Epithelial cell of esophagus (primary cell): ENCODE measurements at places on chromosomes 11 and 22.

GRCh38 chr11:2942447-2942846, 13.2 kb upstream of the PHLDA2 start:
- no peak for DNase-seq

DNA sequence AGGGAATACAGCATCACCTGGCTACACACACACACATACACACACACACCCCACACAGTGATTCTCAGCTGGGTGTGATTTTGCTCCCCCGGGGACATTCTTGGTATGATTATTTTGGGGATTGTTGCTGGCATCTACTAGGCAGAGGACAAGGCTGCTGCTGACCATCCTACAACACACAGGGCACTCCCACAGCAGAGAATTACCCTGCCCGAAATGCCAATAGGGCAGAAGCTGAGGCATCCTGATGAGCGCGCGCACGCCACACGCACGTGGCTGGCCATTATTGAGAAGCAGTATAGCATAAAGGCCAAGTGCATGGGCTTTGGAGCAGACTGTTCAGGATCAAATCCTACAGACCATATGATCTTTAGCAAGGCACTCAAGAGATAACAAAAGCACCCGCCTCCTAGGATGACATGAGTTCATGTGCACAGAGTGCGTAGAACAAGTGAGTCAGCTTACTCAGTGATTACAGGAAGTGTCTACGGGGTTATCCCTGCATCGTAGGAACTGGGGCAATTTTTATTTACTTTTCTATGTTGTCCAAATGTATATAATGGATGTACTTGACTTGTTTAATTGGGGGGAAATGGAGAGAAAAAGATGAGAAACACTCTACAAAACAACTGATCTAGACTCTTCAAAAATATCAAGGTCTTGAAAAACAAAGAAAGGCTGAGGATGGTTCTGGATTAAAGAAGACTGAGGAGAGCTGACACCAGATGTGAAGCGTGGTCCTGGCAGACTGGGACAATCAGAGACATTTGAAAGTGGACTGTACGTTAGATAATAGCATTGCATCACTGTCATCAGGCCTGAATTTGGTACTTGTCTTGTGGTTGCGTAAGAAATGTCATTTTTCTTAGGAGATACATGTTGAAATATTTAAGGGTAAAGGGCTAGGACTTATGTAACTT, 7.2 kb upstream of the EHD1 start:
- peak; percentile 80 for DNase-seq

GRCh38 chr22:20588092-20588842, 80.9 kb downstream of the MED15 start:
- no peak for DNase-seq

GRCh38 chr22:49208004-49208402, 619.7 kb downstream of the BRD1 start:
- DNase-seq, result no peak

DNA sequence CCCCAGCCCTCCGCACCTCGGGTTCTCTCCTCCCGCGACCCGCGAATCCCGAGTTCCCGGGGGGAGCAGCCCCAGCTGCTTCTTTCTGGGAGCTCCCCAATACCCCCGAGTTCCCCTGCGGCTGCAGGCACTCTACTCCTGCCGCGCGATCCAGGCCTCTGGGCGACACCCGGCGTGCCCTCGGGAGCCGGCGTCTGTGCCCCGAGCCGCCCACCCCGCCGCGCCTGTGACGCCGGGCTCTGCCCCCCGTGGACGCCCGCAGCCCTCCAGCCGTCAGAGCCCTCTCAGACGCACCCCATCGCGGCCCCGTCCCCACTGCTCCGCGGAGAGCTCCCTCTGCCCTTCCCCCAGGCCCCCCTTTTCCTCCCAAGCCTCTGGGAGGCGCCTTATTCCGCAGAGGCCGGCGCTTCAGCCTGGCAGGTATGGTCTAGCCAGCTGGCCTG, 422 bp downstream of the GLB1L2 start:
- DNase-seq, result peak; percentile 5

GRCh38 chr11:95923439-95923727, 524 bp downstream of the MTMR2 start:
- DNase-seq, result no peak

- no peak for DNase-seq
These were observed 4.2 kb downstream of the APOBEC3H start for GRCh38 chr22:39101226-39101625.

- peak; percentile 99 for DNase-seq
These were observed at the start of gene SELENOM for GRCh38 chr22:31107178-31107893. Gene SELENOM (minus strand): TSS chr22:31107568. CDS start chr22:31107505, 63 bp downstream.

GRCh38 chr11:105458071-105458470, 151.8 kb upstream of the GRIA4 start:
- no peak for DNase-seq

DNA sequence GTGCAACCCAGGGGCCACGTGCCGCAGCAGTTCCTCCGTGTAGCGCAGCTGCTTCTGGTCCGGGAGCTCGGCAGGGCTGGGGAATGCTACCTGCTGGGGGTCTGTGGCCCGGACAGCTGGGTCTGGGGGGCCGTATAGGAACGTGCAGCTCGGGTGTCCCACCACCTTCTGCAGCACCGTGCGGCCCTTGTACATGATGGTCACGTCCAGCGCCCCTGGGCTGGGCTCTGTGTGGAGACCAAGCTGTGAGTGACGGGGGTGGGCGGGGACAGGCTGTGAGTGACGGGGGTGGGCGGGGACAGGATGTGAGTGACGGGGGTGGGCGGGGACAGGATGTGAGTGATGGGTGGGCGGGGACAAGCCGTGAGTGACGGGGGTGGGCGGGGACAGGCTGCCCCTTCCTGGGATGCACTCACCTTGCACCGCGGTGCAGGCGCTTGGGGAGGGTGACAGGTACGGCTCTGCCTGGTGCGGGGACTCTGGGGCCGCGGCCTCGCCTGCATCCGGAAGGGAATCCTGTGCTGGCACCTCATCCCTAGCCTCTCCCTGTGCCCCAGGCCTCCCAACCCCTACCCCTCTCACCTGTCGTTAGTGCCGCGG, 2.3 kb downstream of the IRF7 start:
- DNase-seq, result peak; percentile 86

GRCh38 chr22:29328566-29329500, 13.3 kb upstream of the RASL10A start:
- no peak for DNase-seq

GRCh38 chr11:1149545-1149944, 8.2 kb upstream of the MUC5AC start:
- DNase-seq, result no peak

DNA sequence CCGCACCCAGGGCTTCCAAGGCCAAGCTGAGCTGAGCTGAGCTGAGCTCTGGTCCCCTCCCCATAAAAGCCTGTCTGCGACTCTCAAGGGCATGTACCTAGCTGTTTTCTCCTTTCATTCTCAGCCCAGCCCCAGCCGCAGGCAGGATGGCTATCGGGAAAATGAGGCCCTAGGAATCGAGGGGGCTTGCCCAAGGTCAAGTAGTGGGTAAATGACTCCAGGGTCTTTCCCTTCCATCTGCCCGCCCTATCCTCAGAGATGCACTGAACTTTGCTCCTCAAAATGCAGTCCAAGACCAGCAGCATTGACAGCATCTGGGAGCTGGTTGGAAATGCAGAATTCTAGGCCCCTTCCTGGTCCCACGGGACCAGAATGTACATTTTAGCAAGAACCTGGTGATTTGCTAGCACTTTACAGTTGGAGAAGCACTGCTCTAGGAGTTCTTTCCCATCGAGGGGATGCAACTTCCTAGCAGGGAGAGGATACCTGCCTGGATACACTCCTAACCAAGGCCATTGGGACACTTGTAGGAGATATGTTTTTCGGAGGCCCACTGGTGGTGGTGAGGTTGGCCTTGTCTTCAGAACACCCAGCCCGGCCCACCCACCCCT, 43.2 kb upstream of the ACCSL start:
- no peak for DNase-seq

- peak; percentile 62 for DNase-seq
These were observed 1.2 kb downstream of the PRG3 start for GRCh38 chr11:57379732-57380131.

- DNase-seq, result peak; percentile 88
These were observed 15.2 kb downstream of the BCL9L start for GRCh38 chr11:118910309-118911112.

- peak; percentile 65 for DNase-seq
These were observed 2.2 kb upstream of the RPS19BP1 start for GRCh38 chr22:39534591-39535356.

DNA sequence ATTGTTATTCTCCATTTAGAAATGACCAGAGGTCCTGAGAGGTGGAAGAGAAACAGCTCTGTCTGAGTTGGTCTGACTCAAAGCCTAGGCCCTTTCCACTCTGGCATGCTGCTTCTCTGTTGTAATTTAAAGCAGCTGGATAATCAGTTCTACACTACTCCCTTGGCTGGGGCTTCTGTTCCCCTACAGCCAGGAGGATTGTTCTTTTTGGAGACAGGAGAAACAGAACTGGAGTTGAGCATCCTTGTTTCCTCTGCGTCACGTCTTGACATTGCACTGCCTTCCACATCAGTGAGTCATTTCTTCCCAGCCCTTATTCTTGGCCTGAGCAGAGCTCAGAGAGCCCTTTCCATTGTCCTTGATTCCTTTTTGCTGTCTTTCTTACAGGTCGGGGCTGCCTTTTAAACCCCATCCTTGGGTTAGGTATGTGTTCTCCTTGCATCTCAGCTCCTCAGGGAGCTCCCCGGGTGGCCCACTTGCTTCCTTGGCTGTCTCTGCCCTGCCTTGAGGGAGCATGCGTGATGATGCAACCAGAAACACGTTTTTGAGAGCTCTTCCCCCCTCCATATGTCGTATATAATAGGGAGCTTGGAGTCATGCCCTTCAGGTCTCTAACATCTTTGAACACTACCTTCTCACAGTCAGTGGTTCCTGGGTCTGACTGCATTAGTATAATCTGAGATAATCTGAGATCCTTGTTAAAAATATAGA, 35.7 kb downstream of the CYB5R2 start:
- peak; percentile 76 for DNase-seq

DNA sequence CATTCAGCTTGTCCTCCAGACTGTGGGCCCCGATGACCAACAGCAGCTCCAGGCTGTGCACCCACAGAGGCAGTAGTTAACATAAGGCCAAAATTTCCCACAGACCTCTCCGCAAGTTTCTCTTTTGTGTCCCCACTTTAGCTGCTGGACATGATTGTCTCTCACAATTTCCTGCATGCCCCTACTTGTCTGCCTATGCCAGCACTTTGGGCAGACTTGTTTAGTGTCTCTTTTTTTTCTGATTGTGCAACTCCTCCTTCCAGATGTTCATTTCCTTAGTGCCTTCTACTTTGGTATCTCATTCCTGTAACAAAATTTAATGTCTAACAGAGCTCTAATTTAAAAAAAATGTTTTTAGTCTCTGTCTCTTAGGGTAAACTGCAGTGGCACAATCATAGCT, 23.8 kb upstream of the SCN3B start:
- peak; percentile 86 for DNase-seq

DNA sequence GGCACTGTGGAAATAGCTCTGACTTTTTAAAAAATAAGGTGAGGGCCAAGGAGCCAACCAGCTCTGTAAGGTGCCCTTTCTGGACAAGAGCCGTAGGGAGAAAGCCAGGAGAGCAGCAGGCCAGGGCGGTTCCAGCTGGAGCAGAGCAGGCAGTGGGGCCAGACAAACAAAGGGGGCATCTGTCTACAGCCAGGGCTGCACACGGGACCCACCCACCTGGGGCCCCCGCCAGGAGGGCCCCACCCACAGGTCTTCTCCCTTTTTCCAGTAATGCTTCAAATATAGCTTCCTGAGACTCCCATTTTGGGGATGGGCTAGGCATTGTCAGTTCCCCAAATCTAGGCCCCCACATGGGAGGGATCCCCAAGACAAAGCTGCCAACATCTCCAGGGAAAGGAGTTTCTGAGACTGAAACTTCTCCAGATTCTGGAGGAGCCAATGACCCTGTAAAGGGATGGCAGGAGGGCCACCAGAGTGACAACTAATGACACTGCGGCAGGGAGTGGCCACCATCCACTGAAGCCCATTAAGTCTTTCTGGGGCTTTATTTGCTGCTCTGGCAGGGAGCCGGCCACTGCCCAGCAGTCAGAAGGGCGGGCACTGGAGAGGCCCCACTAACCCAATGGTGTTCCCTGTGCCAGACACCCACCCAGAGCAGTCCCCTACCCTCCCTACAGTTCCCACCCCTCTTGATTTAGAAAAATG, 1.9 kb downstream of the ZFTA start:
- DNase-seq, result no peak

DNA sequence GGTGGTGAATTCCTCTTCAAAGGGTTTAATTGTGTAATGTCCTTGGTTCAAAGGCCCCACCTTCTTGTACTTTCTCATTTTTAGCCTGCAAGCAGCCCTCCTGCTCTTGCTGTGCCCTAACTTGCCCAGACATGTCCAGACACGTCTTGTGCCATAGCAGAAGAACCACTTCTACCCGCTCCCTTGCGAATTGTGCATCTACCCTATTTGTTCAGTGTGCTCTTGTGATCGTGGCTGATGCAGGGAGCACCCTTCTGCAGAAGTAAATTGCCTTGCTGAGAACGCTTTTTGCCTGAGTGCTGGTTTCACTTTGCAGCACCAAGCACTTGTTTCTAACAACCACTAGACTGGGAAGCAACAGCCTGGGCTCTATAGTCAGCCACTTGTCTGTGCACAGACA, 249.4 kb downstream of the SBF2 start:
- peak; percentile 40 for DNase-seq

DNA sequence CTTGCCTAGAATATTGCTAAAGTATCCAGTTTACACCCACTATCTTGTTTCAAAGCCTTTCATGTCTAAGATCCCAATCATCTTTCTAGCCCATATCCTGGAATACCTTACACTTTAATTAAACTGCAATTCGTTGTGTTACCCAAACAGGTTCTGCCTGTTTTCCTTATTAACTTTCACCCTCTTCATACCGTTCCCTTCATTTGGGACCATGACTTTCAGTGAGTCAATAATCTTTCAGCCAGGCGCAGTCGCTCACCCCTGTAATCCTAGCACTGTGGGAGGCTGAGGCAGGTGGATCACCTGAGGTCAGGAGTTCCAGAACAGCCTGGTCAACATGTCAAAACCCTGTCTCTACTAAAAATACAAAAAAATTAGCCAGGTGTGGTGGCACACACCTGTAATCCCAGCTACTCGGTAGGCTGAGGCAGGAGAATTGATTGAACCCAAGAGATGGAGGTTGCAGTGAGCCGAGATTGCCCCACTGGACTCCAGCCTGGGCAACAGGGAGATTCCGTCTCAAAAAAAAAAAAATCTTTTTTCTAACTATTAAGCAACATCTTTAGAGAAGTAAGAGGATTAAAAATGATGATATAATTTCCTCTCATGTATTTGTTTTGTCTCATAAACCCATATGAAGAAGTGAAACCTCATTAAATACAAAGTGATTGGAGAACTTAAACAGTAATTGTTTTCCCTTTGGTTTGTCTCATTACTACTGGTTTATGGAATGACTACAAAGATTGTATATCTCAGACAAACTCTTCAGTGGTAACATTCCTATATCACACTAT, 20.7 kb downstream of the DMC1 start:
- DNase-seq, result peak; percentile 83

GRCh38 chr22:23752750-23753149, 1.5 kb downstream of the VPREB3 start:
- no peak for DNase-seq

- DNase-seq, result no peak
These were observed 18.0 kb upstream of the VPREB1 start for GRCh38 chr22:22226448-22227187.

DNA sequence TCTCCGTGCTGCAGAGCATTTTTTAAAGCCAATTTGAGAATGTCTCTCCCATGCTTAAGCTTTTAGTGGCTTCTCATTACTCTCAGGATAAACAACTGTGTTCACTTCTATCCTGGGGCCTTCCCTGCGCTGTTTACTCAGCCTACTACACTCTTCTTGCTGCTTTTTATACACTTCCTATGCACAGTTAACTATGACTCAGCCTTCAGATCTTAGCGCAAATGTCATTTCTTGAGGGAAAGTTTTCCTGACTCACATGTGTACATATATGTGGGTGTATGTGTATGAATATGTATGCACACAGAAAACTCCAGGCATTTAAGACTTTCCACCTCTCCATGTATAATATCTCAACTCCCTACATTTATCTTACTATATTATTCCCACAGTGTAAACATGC, 9.8 kb downstream of the THAP12 start:
- peak; percentile 89 for DNase-seq
